Calu3 (cell line): ENCODE measurements at places on chromosomes 12 and 14. TPM values are rescaled to one million over a fixed set of nuclear protein-coding genes. Genes with fewer than 3 reads are reported as not detected.

Gene ABCC9
- 0.05 TPM in 1 of 2 replicates, not detected in the other for total RNA-seq

Gene HOMEZ
- 19.3 and 22.6 TPM in 2 replicates for total RNA-seq

Gene A2ML1
- total RNA-seq = 0.24 and 0.42 TPM in 2 replicates

Gene KRT2
- total RNA-seq = not detected in 2 replicates

Gene ACRBP
- 2.9 and 4.1 TPM in 2 replicates for total RNA-seq

Gene GPR84
- not detected in 2 replicates for total RNA-seq

Gene POTEG
- not detected in 2 replicates for total RNA-seq

Gene APOF
- total RNA-seq = not detected in 2 replicates

Gene CCDC177
- total RNA-seq = not detected in 2 replicates

Gene DTX3
- total RNA-seq = 23.1 and 25.9 TPM in 2 replicates

Gene ADAMTS20
- total RNA-seq = not detected in 2 replicates

Gene KLRB1
- total RNA-seq = not detected in 2 replicates

Gene HNF1A
- total RNA-seq = 8.4 and 10.0 TPM in 2 replicates

Gene LIN7A
- 0.73 and 3.2 TPM in 2 replicates for total RNA-seq

Gene IL22
- total RNA-seq = not detected in 2 replicates

Gene MYBPC1
- not detected in 2 replicates for total RNA-seq

Gene TCL1B
- total RNA-seq = not detected in 2 replicates
